ENCODE measurements at places on chromosomes 4 and X.

- DNase-seq, result no peak
Measured at GRCh38 chr4:173934201-173934600, 349.3 kb downstream of the FBXO8 start.

- DNase-seq, result peak; percentile 63
Measured at GRCh38 chr4:119559044-119559647, 69.5 kb downstream of the PDE5A start.

- DNase-seq, result no peak
Measured at GRCh38 chr4:531721-532565, 32.9 kb downstream of the PIGG start.

DNA sequence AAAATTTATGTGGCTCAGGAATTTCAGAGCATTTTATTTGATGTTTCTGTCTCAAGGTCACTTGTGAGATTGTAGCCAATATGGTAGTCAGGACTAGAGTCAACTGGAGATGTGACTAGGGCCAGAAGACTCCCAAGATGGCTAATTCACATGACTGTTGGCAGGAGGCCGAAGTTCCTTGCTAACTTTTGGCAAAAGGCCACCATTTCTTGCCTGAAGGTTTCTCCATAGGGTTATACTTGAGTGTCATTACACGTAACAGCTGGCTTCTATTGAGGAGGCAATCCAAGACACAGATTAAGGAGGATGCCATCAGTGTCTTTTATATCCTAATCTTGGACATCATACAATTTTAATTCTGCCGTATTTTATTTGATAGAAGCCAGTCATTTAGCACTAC, 162.3 kb upstream of the MAOA start:
- DNase-seq, result no peak

DNA sequence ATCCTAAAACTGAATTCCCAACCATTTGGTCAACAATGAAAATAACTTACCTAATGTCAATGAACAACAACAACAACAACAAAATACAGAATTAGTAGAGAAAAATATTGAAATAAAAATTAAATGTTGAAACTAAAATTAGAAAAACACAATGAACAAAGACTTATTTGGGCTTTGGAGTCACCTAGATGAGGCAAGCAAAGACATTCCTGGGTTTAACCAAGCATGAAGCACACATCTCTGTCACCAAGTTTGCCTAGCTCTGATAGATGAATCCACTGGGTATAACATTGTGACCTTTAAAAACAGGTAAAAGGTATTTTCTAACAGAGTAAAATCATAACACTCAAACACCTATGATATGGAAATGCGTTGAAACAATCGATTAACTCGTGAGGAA, 13.2 kb upstream of the SYTL5 start:
- DNase-seq, result peak; percentile 32

- DNase-seq, result no peak
Measured at GRCh38 chr4:118989098-118990080, 100.7 kb downstream of the SYNPO2 start.

DNA sequence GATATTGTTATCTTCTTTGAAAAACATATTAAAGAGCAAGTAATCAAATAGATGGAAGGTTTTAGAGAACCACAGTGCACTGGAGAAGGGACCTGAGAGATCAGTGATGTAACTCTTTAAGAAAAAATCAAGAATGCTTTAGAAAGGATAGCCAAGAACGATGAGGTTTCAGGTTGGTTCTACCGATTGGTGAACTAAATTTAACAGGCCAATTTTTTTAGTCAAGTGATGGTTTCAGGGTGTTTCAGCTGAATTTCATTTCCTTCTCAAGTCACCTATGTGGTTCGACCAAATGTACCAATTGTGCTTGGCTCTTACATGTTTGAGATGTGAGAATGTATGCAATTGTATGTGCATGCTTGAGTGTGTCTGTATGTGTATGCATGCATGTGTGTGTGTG, 26.5 kb downstream of the HS3ST1 start:
- no peak for DNase-seq

DNA sequence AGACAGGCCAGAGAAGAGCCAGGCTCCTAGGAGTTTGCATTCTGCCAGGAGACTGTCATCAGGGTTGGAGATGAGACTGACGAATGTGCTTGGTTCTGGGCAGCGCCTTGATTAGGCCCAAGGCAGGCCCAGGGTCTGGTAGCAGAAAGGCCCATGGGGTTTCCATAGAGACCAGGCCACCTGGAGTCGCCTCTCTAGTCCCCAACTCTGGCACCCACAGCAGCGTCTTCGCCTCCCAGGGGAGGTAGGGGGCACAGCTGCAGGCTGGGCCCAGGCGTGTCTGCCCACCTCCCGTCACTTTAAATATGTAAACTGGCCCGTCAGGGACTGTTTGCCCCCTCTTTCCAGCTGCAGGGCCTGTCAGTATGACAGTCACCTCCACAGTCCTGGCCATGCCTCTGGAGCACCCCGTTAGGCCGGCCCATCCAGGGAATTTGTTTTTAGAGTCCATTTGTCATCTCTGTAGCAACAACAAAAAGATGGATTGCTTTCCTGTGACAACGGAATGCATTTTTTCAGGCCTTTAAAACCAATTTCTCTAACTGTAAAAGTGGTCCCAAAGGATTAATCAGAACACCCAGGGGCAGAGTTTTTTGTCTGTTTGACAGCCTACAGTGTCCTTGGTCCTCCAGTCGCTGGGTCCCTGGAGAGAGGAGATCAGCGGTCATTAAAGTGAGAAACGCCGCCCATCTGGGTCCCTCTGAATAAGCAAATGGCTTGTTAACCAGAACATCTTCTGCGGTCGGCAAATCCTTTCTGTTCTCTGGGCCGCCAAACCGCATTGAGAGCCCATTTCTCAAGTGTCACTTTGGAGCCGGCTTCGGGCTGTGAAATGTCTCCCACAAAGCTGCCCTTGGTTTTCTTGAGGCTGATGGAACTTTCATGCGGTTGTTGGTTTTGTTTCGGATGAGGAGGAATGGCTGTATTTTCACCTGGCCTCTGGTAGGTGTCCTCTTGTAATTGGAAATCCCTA, 153.0 kb upstream of the PSAPL1 start:
- no peak for DNase-seq

GRCh38 chr4:87326460-87326859, 3.8 kb upstream of the HSD17B13 start:
- DNase-seq, result no peak

DNA sequence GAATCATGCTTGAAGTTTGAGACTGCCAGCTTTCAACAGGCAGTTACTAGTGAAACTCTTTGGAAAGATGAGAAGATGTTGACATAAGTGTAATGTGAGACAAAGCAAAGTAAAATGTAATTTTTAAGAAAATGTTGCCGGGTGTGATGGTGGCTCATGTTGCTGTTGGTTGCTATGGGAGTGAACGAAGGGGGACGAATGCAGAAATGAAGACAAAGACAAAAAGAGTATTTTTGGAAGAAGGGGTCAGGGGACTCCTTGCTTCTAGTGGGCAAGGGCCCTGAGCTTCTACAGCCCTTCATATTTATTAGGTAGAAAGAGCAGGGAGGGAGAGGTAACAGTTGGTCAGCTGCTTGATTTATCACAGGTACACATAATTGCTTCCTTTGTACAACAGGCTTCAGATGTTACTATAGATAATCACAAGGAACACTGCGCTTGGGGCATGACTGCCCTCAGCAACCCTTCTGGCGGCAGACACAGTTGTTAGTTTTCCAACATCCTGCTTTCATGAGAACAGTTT, 11.9 kb upstream of the UGDH start:
- DNase-seq, result peak; percentile 53

GRCh38 chr4:54731552-54731951, 73.8 kb downstream of the KIT start:
- DNase-seq, result peak; percentile 59

DNA sequence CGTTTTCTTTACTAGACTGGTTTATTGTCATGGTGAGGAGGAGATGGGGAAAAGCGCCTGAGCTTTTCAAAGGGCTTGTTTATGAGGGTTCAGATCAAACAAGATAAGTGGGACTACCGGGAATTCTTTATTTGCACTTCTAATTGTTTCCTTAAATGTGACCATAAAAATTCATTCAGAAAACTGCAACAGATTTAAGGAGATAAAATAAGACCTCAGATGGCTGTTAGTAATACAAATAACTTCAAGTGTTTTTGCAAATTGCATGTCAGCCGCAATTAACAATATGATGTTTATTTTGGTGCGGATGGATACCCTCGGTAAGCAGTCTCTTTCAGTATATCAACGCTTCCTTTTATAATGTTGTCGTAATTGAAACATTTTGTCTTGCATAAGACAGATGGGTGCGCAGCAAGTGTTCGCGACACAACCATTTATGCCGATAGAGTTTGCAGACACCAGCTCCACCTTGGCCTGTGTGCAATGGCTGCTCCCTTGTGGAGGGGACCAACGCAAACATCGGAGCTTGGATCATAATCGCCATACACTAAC, 151.0 kb downstream of the C4orf33 start:
- DNase-seq, result peak; percentile 80

DNA sequence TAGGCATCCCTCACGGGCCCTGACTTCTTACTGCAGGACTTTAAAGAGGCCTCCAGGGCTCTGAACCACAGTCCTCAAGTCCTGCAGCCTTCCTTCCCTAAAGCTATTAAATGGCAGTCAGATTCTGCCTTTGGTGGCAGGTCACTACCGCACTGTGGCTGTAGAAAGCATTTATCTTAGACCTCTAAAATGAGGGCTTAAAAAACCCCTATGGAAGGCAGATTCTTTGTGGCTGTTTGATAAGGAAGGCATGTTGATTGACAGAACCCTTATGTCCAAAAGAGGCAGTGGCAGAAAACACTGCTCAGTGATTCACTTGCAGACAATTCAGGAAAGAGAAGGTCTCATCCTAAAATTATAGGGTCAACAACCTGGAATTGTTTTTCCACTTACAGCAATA, 79.2 kb downstream of the FBXL5 start:
- no peak for DNase-seq

DNA sequence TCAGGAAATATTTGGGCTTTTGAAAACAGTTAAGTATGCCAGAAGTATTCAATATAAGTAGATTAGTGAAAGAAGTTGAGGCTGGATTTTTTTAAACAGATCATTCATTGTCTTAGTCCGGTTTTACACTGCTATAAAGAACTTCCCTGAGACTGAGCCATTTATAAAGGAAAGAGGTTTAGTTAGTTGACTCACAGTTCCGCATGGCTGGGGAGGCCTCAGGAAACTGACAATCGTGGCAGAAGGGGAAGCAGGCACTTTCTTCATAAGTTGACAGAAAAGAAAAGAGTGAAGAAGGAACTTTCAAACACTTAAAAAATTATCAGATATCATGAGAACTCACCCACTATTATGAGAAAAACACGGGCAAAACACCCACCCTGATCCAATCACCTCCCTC, 31.1 kb upstream of the CYLC1 start:
- DNase-seq, result peak; percentile 33

GRCh38 chr4:143435955-143436354, 77.5 kb upstream of the SMARCA5 start:
- no peak for DNase-seq

- DNase-seq, result no peak
Measured at GRCh38 chr4:182918044-182918607, 940 bp upstream of the DCTD start.

- DNase-seq, result no peak
Measured at GRCh38 chr4:68850293-68850692, 34.5 kb downstream of the UGT2B10 start.

- DNase-seq, result no peak
Measured at GRCh38 chrX:11458170-11458569, 165.0 kb downstream of the AMELX start.

DNA sequence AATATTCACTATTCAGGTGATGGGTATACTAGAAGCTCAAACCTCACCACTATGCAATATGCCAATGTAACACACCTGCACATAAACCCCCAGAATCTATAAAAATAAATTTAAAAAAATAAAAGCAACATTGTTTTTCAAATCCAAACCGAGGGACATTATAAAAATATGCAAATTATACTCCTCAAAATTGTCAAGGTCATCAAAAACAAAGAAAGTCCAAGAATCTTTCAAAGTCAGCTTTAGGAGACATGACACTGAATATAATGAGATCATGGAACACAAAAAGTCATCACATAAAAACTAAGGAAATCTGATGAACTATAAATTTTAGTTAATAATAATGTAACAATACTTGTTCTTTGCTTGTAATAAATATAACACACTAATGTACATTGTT, 43.2 kb upstream of the AR start:
- no peak for DNase-seq

DNA sequence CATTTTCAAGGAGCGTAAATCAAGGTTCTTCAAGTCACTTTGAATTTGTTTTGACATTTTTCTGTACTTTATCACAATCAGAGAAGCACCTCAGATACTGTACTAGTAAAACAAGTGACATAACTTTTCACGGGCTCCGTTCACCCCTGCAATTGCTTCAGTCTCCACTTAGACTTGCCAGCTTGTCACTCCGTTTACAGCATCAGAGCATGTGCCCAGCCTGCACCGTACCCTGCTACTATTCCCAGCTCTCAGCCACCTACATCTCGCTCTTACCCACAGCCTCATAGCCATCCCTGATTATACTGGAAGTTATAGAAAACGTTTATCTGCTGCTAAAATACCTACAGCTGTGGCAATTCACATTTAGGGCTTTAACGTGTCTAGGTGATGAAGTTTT, 135.3 kb upstream of the TENM3 start:
- DNase-seq, result no peak

DNA sequence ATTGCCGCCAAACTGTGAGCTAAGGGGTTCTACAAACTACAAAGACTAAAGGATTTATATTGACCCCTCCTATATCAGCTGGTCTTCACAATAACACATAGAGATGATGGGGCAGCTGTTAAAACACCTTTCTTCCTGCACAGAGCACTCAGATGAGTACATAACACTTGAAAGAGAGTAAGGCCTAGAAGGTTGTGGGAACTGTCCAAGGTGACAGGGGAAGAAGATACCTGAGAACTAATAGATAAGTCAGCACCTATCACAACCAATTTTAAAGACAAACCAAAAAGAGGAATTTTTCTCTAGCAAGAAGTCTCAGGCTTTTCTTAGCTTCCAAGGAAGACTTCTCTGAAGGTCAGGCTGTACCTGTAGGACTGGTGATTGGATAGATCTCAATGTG, 19.1 kb upstream of the CXCL6 start:
- DNase-seq, result peak; percentile 91

GRCh38 chrX:154444755-154445246, 860 bp downstream of the FAM50A start:
- no peak for DNase-seq

GRCh38 chr4:80073473-80074008, 512 bp upstream of the ANTXR2 start:
- DNase-seq, result no peak
